ENCODE measurements at places on chromosomes 5 and 9.

DNA sequence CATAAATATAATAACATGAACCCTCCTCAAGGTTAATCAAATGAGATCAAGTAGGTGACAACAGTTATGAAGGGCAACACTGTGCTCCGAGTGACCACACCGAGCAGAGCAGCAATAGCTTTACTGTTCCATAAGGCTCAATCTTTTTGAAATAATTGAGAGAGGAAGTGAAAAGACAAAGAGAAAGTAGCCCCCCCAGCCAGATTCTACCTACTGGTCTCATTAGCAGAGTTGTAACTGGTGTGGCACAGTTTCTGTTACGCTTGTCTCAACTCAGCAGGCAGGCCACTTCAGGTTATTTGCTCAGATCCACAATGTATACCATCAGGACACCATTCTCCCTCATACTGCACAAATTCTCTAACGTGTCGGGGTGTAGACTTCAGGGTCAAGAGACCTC, 14.0 kb downstream of the PRUNE2 start:
- no peak for DNase-seq

- DNase-seq = no peak
Observed at GRCh38 chr9:68653141-68653595, 51.9 kb upstream of the PIP5K1B start.

GRCh38 chr5:112799661-112800060, 61.4 kb upstream of the SRP19 start:
- DNase-seq = no peak

- no peak for DNase-seq
Observed at GRCh38 chr5:73987915-73988314, 361.9 kb downstream of the ARHGEF28 start.

GRCh38 chr5:96817506-96817905, 9.8 kb upstream of the ERAP1 start:
- peak; percentile 56 for DNase-seq

DNA sequence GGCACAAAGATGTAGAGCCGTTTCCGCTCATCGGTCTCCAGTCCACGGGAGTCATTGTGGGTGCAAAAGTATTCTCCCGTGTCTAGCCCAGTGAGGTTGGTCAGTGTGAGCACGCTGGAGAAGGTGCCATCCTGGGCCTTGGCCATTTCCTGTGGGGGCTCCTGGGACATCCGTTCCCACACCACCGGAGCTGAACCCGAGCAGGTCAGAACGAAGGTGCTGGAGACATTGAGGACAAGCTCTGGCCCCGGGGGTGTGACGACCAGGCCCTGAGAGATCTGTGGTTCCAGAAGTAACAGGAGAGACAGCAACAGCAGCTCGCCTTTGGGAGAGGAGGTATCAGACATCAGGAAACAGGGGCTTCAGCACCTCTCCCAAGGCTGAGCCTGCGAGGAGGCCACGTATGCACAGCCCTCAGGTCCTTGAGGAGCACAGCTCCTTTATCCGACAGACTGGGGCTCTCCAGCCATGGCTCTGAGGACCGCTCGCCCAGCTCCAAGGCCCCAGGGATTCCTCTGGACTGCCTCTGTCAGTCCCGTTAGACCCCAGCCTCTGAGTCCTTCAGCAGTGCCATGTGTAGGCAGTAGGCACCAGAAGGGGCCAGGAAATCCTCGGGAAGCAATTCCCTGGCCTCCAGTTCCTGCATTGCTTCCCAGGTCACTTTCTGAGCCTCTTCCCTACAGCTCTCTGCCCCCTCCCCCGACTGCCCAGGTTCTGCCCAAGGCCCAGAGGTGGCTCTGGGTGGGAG, 19.9 kb downstream of the PDGFRB start:
- no peak for DNase-seq

DNA sequence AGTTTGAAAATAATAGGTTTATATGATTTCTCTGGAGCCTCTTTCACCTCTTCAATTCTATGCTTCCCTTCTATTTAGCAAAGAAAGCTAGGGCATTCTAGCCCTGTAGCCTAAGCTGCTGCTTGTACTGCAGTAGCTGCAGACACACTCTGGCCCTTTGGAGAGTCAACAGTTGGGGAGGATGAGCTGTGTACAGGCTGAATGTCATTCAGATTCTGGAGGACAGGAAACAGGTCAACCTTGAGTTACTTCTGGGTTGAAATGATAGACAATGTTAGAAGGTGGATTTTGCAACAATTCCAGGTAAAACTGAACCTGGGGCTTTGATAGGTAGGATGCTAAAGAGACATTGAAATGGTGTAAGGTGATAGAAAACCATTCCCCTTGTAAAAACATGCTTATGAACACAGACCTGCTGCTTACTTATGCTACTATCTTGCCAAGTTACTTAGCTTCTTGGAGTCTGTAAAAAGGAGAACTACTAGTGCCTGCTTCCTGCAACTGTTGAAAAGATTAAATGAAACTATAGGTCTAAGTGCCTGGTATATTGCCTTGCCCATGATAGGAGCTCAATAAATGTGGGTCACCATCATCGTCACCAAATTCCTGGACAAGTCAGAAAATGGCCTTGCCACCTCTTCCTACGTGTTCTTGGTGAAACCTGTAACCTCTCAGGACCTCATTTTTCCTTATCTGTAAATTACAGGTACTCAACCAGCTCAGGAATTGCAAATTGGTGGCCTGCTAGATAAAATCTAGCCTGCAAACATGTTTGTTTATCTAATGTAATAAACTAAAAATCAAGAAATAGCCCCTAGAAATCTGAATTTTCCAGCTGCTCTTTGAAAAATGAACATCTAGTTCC, 83.7 kb downstream of the GALNT10 start:
- no peak for DNase-seq

GRCh38 chr5:103356350-103357091, 98.0 kb downstream of the MACIR start:
- DNase-seq = no peak

GRCh38 chr5:1756481-1756880, 43.2 kb downstream of the MRPL36 start:
- DNase-seq = no peak

GRCh38 chr9:134413890-134414623, 87.8 kb downstream of the RXRA start:
- peak; percentile 68 for DNase-seq

GRCh38 chr5:91007780-91008402, 375.2 kb downstream of the ARRDC3 start:
- DNase-seq = no peak

- DNase-seq = no peak
Observed at GRCh38 chr9:123480791-123481190, 124.8 kb downstream of the CRB2 start.

- DNase-seq = peak; percentile 18
Observed at GRCh38 chr9:125887172-125887571, 140.0 kb downstream of the PBX3 start.

- no peak for DNase-seq
Observed at GRCh38 chr9:76642701-76643209, 121.5 kb upstream of the PCA3 start.

DNA sequence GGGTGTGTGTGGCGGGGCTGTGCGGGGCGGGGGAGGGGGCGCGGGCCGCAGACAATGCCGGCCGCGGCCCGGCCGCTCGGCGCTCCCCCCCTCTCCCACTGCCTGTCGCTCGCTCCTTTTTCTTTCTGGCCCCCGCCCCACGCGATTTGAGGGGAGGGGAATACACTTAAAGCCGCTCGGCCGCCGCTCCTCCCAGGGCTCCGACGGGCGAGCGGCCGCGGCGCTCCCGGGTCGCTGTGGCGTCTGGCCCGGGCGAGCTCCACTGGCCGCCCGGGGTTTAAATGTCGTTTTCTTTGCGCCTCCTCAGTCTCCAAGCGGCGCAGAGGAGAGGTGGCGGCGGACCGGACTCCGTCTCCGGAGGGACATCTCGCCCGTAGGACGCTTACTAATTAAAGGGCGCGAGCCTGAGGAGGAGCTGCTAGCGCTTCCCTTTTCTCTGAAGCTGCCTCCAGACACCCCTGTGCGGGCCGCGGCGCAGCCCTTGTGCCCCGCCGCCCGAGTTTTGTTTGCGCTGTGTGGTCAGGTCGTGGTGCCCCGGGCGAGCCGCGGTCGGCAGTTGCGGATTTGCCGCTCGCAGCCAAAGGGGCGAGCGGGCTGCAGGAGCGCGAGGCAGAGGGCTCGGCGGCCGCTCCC, 1.4 kb downstream of the ZSWIM6 start:
- peak; percentile 32 for DNase-seq

- no peak for DNase-seq
Observed at GRCh38 chr5:32326216-32326772, 13.6 kb upstream of the MTMR12 start.

GRCh38 chr5:144191531-144191930, 20.9 kb downstream of the KCTD16 start:
- no peak for DNase-seq

- no peak for DNase-seq
Observed at GRCh38 chr5:35237580-35238376, 7.5 kb upstream of the PRLR start.

DNA sequence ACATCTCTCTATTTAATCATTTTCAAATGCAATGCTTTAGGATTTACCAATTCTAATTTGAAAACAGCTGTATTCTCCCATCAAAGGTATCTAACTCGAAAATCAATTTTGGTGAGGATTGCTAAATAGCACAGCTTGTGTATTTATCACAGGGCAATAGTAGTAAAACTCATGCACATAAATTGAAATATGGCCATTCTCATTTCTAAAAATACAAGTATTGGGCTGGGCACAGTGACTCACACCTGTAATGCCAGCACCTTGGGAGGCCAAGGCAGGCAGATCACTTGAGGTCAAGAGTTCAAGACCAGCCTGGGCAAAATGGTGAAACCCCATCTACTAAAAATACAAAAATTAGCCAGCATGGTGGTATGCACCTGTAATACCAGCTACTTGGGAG, 164.8 kb upstream of the RASA1 start:
- DNase-seq = no peak

GRCh38 chr5:172115541-172115982, 72.5 kb downstream of the STK10 start:
- DNase-seq = no peak

GRCh38 chr5:177502886-177503285, 5.5 kb upstream of the PDLIM7 start:
- DNase-seq = no peak

GRCh38 chr5:61800450-61800849, 468.4 kb downstream of the ZSWIM6 start:
- DNase-seq = no peak

DNA sequence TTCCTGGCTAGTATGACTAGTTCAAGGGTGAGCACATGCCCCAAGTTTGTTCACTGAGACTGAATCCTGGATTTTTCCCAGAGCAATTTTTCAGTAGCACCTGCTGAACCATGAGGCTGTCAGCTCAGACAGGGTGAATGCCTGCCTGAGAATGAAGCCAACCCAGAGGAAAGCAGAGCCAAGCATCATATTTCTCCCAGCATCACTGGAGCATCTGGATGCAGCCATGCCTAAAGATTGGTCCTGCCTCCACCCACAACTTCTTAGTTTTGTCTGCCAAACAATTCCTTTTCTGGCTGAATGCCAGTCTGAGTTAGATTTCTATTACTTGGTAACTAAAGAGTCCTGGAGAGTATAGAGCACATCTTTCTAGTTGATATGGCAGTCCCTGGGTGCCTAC, 343.6 kb downstream of the CSNK1G3 start:
- DNase-seq = no peak

GRCh38 chr9:69569738-69570451, 102.3 kb downstream of the APBA1 start:
- DNase-seq = peak; percentile 91

DNA sequence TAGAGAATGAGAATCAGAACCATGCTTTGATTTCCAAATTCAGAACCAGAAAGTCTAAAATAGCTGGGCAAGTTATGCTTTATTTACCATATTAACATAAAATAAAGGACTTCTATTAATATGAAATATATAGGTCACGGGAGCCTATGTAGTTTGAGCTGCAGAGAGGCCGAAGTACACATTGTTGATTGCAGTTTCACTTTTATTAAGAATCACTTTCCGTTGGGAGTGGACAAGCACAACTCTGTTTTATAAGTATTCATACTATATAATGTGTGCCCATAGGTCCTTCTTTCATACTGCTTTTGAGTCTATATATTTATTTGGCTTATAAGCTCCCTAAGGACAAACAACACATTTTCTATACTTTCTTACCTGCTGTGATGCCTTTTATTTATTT, 58.7 kb upstream of the DMRT3 start:
- no peak for DNase-seq

DNA sequence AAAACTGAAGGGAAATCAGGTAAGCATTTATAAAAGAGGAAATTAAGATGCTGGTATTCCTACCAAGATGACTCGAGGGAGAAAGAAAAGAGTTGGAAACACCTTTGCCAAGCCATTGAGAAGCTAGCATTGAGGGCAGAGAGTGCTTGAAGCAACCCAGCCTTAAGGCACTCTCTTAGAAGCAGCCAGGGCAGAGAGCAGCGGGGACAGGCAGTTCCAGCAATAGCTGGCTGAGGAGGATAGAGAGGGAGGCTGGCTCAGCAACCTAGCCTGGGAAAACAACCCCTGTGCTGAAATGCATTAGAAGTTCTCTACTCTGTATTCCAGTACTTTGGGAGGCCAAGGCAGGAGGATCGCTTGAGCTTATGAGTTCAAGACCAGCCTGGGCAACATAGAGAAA, 40.3 kb upstream of the HSPA9 start:
- no peak for DNase-seq

- peak; percentile 70 for DNase-seq
Observed at GRCh38 chr9:131677444-131678180, 62.3 kb downstream of the RAPGEF1 start.

- DNase-seq = no peak
Observed at GRCh38 chr5:28344836-28345433, 1306.5 kb upstream of the CDH9 start.

GRCh38 chr5:9209846-9210492, 335.9 kb downstream of the SEMA5A start:
- DNase-seq = peak; percentile 50

DNA sequence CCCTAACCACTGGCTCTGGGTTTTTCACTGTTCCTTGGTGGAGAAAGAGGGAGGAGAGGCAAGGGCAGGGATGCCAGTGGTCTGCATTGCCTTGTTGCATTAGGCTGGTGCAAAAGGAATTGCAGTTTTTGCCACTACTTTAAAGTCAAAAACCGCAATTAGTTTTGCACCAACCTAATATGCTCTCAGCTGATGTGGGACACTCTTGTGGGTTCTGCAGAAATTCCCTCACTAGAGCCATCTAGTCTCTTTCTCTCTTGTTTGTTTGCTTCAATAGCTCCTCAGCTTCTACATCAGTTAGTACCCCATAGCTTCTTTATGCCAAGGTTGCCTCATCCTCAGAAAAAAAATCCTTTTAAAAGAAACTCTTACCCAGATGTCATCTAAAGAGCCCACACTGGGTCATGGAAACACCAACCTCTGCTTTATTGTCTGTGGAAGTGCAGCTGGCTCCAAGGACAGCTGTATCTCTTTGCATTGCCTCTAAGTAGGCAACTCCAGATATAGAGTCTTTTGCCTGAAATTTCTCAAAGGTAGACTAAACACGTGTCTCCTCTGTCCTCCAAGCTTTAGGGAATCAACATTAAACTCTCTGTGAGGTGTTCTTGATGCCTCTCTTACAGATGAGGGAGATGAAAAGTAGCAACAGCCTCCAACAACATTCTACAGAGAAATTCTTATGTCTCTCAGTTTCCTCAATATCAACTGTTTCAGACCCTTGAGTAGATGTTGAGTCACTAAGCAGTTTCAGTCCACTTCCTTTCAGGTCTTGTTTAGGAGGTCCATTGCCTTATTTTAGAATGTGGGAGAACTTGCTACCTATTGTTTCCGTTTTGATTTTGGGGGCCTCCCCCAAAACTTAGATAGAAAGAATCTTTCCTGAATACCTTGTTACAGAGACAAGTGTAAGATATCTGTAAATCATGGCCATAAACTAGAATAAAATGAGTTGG, 84.9 kb upstream of the MEF2C start:
- no peak for DNase-seq

GRCh38 chr9:133581513-133582343, 27.5 kb downstream of the FAM163B start:
- no peak for DNase-seq
